ENCODE measurements at places on chromosomes 3 and 15.

DNA sequence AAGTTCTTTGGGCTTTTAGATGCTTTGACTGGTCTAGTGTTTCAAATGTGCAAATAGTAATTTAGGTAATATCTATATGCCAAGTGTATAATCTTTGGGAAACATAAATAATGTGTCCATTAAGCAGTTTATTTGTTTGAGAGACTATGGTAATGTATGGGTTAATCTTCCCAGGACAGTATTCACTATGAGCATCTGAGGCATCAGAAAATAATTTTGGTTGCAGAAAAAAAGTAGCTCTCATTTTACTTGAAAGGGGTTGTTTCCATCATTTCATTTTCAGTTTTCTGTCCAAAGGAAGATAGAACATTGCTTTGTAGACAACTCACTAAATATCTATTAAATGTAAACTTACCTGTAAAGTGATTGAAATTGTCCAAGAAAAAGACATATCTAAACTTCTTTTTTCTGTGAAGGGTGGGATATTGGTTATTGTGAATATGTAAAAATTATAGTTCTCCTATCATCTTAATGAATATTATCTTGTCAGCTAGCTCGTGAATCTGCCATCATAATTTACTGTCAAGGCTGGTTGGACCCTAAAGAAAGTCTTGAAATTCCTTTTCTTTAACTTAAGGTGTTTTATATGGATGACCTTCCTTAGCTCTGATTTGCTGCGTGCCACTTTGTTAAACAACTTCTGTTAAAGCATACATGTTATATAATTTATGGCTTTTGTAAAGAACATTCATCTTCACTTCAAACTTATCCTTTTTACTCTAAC is 108.8 kb downstream of the EPHA3 start:
- DNase-seq = no peak

DNA sequence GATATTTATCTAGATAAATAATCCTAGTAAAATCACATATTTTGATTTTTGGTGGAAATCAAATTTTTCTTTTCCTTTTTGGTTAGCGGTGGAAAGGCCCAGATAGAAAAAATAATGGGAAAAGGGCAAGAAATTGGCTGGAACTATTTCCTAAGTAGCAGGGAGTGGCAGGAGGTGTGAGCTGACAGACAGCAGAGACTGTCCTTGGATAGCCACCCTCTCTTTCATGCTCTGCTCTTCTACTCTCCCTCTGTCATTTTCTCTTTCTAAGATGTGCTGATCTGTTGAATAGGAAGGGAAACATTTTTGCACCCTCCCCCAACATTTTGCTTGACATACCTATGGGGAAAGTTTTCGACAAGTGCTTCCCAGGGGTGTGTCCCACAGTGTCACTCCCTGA is 18.9 kb upstream of the ONECUT1 start:
- DNase-seq = no peak

GRCh38 chr3:45778761-45779201 is 17.6 kb downstream of the SLC6A20 start:
- no peak for DNase-seq

DNA sequence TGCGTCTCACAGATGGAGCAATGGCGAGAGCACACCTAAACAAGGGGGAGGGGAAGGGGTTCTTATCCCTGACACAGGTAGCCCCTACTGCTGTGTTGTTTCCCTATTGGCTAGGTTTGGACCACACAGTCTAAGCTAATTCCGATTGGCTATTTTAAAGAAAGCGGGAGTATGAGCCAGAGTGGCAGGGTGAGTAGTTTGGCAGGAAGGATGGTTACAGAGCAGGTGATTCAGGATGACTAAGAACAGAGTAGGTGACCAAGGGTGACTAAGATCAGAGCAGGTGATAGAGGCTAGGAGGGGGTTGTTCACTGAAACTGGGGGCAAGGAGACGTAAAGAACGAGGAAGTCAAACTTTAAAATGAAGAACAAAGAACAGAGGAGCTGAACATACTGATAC is 511.8 kb downstream of the EDEM1 start:
- DNase-seq = no peak

GRCh38 chr15:50790778-50791453 is 25.4 kb upstream of the SPPL2A start:
- DNase-seq = no peak

DNA sequence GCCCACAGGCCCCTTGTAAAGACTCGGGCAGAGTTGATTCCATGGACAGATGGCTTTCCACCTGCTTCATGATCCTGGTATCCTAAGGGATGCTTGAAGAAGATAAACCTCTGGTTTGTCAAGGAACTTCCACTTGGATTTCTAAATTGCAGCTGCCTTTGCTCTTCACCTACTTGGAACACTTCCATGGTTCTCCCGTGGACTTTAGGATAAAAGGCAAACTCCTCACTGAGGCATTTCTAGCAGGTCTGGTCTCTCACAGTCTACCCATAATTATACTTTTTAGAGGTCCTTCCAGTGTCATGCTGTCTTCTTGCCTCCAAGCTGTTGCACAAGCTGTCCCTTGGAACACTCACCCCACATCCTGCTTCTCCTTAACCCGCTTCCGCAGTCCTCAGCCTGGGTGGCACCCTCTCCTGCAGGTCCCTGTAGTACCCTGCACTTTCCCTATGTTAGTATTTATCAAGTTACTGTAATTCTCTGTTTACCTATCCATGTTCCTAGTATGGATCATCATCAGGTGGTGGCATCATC is 12.7 kb downstream of the TLNRD1 start:
- DNase-seq = no peak

- DNase-seq = no peak
Measured at GRCh38 chr3:52498137-52499054, 3.3 kb downstream of the STAB1 start.

DNA sequence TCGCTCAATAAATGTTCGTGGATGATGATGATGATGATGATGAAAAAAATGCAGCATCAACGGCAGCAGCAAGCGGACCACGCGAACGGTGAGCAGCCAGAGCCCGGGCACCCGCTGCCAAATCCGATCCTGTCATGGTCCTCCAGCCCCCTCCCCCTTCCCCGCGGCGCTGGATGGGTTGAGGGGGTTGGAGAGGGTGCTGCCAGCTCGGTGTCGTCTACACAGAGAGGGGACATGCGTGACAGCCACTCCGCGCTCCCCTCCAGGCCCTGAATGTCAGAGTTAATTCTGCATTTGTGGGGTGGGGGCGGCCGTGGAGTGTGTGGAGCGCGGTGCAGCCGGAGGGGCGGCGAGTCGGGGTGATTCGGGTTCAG is 722 bp downstream of the CACNA1D start:
- no peak for DNase-seq

DNA sequence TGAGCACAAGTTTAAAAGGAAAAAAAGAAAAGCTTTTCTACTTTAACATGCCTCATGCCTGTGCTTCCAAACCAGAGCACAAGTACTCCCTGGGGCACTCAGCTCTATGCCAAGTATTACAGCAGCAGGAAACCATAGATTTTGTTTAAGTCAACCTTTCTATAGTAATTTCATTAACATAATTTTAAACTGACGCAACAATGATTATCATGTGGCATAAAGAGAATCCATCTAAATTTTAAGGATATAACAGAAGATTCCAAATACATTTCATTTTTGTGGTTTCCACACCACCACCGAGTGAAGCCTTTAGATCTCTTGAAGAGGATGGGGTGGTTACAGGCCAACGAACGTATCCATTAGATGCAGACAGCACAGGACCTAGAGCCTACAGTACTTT is 112.1 kb downstream of the TNIK start:
- no peak for DNase-seq

DNA sequence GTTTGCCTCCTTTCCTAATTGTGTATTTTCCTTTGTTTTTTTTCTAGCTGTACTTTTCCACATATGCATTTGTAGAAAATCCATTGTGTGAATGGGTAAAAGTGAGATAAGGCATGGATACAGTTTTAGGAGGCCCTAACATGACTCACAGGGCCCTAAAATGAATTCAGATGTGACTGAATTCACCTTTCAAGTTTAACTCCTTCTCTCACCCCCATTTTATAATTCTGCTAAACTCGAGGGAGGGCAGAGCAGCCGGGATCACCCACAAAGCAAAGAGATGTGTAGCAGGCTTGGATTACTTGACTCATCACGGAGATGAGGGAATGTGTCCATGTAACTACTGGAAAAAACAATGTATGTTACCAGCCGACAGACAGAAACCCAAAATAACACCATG is 59.9 kb downstream of the FOXP1 start:
- DNase-seq = no peak

- peak; percentile 50 for DNase-seq
Measured at GRCh38 chr3:192422997-192423342, 304.4 kb downstream of the FGF12 start.

- no peak for DNase-seq
Measured at GRCh38 chr15:50183112-50183794, 1.3 kb downstream of the SLC27A2 start.

GRCh38 chr3:127088511-127089351 is 104.2 kb upstream of the PRR23E start:
- DNase-seq = no peak

DNA sequence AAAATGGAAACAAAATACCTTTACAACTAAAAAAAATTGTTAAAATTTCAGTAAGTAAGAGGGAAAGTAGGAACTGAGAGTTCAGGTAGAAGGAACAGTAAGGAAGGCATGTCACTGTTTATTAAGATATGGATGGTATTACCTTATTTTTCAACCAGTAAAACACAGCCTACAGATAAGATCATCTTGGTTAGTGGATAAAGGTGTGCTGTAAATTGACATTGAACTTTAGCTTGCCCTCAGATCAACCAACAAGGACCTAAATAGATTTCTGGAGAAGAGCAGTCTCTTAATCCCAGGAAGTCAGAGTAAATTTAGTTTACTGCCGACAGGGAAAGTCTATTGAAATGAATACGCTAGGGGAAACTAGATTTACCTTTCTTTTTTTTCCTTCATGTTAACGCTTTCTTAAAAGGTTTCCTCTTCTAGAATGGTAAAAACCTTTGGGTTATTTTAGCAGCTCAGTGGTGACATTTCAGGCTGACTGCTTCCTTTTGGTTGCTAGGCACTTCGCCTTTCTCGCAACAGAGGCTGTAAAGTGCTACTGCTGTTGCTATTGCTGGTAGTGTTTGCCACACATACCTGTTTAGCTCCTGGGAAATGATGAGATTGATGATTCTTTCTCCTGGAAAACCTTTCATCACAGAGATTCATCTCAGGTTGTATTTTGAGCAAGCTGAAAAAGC is 12.9 kb downstream of the DZIP3 start:
- DNase-seq = no peak

- DNase-seq = no peak
Measured at GRCh38 chr3:115833074-115833473, 209.8 kb downstream of the GAP43 start.

DNA sequence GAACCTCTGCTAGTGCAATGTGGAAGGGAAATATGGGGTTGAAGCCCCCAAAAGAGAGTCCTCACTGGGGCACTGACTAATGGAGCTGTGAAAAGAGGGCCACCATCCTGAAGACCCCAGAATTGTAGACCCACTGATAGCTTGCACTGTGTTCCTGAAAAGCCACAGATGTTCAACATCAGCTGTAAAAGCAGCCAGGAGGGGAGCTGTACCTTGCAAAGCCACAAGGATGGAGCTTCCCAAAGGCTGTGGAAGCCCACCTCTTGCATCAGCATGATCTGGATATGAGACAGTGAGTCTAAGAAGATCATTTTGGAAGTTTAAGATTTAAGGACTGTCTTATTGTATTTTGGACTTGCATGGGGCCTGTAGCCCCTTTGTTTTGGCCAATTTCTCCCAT is 125.8 kb upstream of the TGFBR2 start:
- DNase-seq = no peak

DNA sequence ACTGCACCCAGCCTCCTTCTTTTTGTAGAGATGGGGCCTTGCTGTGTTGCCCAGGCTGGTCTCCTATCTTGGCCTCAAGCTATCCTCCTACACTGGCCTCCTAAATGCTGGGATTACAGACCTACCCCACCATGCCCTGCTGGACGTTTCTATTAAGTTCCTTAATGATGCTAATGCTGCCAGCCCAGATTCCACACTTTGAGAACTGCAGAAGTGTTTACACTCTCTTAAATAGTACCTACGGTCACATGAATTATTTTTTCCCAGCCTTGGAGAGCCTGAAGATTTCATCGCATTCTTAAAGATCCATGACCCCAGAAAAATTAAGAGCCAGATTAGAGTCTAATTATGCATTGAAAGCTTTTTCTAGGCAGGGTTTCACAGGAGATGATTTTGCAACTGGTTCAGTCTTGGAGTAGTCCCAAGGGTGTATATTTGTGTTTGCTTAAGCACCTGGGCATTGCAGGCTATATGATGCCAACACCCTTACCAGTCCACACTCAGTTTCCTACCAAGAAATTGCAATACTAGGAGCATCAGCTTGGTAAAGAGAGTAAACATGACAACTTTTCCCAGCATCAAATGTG is 36.6 kb downstream of the TM4SF4 start:
- no peak for DNase-seq

- no peak for DNase-seq
Measured at GRCh38 chr3:47580481-47580880, 1.8 kb upstream of the CSPG5 start.

- DNase-seq = no peak
Measured at GRCh38 chr3:124814620-124815421, 72.3 kb downstream of the ITGB5 start.

DNA sequence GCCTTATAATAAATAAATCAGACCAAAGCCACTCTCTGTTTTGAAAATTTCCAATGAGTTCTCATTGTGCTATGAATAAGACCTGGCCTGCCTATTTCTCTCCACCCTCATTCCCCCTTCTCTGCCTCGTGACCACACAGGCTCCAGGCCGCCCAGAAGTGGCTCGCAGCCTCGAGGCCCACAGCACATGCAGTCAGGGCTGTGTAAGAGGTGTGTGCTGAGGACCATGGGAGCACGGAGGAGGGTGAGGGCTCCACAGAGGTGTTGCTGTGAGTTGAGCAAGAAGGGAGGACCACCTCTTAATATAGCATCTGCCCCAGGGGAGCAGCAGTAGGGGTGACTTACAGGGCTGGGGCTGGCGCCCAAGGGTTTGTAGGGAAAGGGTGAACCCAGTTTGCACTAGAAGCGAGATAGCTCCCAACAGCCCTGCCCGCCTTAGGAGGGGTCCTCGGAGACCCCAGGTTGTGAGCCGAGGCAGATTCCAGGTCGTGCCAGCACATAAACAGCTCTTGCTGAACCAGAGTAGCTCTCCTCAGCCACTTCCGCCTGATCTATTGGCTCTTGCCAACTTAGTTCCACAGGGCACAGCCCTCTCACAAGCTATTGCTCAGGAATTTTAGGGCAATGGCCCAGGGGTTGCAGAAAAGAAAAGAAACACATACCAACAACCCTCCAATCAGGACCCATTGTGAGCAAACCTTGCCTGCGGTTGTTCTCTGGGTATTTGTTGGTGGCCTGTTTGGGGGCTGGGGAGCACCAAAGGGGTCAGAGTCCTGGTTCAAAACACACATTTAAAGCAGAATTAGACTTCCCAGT is 117.7 kb downstream of the MYLK start:
- DNase-seq = no peak

- no peak for DNase-seq
Measured at GRCh38 chr3:154795582-154795981, 284.5 kb upstream of the MME start.

- no peak for DNase-seq
Measured at GRCh38 chr3:43688245-43688650, 2.5 kb upstream of the ABHD5 start.

Data from endothelial cell of umbilical vein (primary cell).